RPMI8226 (cell line): ENCODE measurements at places on chromosomes 11 and 22.
A peak's percentile ranks its signal among the peaks of the same experiment; 100 is the strongest.

DNA sequence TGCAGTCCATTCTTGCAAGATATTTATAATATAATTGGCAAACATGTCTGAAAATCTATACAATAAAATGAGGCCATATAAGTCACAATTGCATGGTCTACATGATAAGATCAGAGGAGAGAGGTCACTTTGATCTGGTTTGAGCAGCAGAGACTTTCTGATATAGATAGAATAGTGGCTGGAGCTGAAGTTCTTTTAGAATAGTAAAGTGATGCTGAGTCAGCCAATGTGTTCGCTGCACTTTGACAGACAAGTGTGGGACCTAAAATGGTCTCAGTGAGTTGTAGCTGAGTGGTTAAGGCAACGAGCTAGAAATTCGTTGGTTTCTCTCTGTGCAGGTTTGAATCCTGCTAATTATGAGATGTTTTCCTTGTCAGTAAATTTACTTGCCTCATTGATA lies 257.0 kb upstream of the C11orf87 start:
- DNase-seq: peak; percentile 23

DNA sequence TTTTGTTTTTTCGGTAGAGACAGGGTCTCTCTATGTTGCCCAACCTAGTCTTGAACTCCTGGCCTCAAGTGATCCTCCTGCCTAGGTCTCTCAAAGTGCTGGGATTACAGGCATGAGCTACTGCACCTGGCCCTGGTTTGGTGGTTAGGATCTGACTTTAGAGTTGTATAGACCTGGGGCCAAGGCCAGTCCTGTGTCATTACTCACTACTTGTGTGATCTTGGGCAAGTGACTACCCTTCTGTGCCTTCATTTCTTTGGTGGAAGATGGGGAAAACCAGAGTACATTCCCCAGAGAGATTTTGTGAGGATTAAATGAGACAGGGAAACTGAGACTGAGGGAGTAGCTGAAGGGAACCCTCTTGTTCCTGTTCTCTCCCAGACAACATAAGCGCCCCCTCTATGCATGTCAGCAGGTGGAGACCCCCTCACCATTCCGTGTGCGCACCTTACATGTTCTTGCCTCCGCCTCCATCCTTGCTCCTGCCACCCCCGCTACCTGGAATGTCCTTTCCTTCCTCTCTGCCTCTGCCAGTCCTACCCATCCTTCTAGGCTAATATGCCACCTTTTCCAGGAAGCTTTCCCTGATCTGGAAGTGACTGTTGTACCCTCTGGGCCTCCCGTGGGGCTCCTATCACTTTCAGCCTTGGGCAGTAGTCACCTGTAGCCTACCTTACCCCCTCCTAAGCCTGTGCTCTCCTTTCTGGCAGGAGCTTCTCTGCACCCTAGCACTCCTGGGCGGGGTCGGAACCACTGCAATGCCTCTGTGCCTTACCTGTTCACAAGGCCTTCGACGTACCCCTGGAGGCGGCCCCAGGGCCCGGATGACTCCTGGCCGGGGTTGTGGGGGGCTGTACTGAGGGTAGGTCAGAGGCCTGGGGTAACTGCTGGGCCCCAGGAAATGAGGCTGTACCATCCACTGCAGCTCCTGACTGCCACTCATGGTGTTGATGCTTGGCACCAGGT lies 3.9 kb downstream of the FOSL1 start:
- DNase-seq: no peak

DNA sequence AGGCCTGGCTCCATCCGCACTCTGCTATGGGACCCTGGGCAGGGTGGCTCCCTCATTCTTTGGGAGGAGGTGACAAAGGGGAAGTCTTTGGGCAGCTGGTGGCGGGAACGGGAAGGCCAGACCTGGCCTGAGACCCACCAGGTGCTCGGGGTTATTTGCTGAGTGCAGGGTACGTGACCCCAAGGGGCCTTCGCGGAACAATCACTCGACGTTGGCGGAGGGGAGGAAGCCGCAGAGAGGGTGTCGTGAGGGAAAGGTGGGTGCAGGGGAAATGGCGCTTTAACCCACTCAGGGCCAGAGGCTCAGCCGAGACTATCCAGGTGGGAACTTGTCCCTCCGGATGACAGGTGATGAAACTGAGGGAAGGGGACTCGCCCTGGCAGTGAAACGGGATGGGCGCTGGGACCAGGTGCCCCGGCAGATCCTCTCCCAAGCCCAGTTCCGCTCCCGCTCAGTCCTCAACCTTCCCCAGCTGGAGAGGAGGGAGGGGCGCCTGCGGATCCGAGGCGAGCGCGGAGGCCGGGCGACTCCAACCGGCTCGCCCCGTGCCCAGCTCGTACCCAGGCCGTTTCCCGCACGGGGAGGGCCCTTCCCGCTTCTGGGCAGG lies 911 bp downstream of the A4GALT start:
- no peak for DNase-seq

- DNase-seq: peak; percentile 54
These were observed 67.1 kb downstream of the CD82 start for GRCh38 chr11:44632466-44633123.

GRCh38 chr11:119727523-119728151 lies 1.4 kb downstream of the NECTIN1 start:
- DNase-seq: peak; percentile 46

GRCh38 chr11:35974882-35975589 lies 31.2 kb downstream of the LDLRAD3 start:
- no peak for DNase-seq

GRCh38 chr11:112885744-112886433 lies 75.3 kb upstream of the NCAM1 start:
- DNase-seq: no peak

- DNase-seq: no peak
These were observed 87.7 kb upstream of the BARX2 start for GRCh38 chr11:129287920-129288319.

GRCh38 chr22:18023509-18024275 lies 669 bp downstream of the MICAL3 start:
- DNase-seq: no peak

GRCh38 chr11:74694136-74694930 lies 36.9 kb downstream of the CHRDL2 start:
- DNase-seq: no peak

- DNase-seq: no peak
These were observed 263.9 kb upstream of the SESN3 start for GRCh38 chr11:95494856-95495255.

GRCh38 chr11:57432149-57432561 lies 5.2 kb upstream of the SLC43A3 start:
- DNase-seq: no peak

DNA sequence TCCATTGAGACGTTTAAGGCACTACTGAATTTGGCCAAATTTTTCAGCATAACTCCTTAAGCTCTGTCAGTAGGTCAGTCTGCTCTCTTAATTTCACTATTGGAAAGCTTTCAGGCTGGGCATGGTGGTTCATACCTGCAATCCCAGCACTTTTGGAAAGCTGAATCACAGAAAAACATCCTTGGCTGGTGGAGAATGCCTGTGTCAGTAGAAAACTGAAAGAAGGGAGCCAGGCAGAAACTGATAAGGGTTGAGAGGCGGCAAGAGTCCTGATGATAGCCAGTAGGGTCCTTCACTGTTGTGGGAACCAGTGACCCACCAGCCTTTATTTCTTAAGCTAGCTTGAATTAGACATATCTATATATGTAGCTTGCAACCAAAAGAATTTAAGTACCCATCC lies 22.6 kb downstream of the NEU3 start:
- DNase-seq: no peak

- DNase-seq: no peak
These were observed 433.2 kb downstream of the MIAT start for GRCh38 chr22:27090611-27091011.

DNA sequence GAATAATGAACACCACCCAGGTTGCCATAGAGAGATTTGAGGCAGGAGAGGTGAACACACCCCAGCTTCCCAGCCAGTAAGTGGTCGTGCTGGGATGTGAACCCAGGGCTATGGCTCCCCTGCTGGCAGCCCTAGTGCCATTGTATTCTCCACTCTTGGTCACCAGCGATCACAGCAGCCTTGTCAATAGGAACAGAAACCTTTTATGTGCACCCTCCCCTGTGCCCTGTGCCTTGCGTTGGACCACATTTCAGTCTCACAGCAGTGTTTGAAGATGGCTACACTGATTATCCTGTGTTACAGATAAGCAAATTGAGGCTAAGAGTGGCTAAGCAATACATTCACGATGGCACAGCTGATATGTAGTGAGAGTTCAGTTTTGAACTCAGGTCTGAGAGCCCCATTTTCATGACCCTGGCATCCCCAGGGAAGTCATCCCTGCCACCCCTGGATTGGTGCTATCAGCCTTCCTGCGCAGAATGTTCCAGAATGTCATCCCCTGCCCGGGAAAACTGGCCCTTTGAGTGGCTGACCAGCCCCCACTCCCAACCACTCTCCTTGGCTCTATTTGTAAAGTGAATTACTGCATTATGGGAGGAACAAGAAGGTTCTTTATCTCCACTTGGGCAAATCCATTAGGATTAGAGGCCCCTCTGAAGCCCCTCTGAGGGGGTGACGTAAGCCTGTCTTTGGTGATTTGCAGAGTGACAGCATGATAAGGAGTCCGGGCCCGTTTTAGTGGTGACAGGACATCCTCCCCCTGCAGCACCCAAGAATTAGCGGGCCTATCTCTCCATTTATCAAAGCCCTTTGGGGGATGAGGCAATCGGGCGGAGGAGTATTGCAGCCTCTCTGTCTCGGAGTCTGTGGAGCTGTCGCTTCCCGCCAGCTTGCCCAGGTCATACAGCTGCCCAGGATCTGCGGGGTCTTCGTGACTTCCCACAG lies 30.9 kb downstream of the SMIM38 start:
- no peak for DNase-seq

GRCh38 chr11:17407575-17407974 lies 19.1 kb upstream of the KCNJ11 start:
- no peak for DNase-seq

- DNase-seq: peak; percentile 68
These were observed 55.2 kb downstream of the CABIN1 start for GRCh38 chr22:24066260-24066659.

DNA sequence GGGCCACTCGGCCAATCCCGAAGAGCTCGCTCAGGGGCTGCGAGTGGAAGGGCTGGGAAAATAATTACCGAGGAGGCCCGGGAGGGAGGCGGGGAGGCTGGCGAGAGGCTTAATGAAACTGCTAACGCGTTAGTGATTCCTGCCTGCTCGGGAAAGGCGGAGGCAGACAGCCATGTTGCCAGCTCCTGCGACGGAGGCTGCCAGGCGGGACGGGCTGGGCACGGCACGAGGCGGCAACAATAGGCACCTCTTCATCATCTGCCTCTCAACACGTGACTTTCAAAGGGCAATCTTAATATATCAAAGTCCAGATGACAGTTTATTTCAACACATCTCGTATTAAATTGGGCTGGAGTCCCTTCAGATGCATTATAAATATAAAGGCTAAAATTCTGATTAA lies 68.0 kb upstream of the TCF20 start:
- DNase-seq: no peak

DNA sequence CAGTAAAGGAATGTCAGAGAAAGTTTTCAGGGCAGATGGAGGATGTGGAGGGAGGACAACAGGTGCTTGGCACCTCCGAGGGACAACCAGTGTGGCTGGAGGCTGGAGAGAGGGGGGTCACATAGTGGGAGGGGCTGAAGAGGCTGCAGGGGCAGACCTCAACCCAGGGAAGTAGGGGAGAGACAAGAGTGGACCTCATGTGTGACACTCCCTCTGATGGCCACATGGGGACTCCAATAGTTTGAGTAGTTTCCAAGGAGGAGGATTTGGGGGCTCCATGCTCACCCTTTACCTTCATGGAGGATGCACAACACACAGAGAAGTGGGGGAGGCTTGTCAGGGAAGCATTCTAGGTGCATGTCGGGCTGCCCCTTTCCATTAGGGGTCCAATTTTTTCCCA lies 35.1 kb upstream of the ASPHD2 start:
- DNase-seq: no peak

DNA sequence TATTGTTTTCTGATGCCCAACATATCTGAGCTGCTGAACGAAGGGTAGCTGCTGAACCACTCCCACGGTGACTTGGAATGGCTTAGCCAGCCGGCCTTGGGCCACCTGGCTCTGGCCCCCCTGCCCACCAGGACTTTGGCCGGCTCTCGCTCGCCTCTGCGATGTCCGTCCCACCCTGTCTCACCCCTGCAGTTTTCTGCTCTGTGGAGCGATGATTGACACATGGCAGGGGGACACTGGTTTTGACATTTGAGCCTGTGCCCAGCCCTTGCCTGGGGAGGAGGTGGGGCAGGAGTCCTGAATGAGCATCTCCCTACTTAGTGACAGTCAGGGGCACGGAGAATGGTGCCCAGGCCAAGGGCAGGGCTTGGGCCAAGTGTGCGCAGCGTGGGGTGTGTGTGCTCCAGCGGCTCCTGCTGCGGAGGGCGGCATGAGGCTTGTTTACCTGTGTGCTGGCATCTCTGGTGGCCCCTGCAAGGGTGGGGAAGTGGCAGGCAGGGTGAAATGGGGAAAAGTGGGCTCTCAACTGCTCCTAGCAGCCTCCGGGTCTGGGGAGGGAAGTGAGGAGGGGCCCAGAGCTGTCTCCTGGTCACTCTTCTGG lies 15.7 kb upstream of the CDKN1C start:
- no peak for DNase-seq

GRCh38 chr22:35657571-35658312 lies 9.5 kb downstream of the APOL6 start:
- no peak for DNase-seq

- no peak for DNase-seq
These were observed 49.9 kb upstream of the SLC22A12 start for GRCh38 chr11:64541131-64541530.

- DNase-seq: no peak
These were observed 39.4 kb upstream of the RTL6 start for GRCh38 chr22:44537467-44537866.

GRCh38 chr11:22752908-22753310 lies 76.7 kb downstream of the SVIP start:
- DNase-seq: peak; percentile 64

- peak; percentile 45 for DNase-seq
These were observed 60.4 kb upstream of the HSPA8 start for GRCh38 chr11:123122341-123122740.

DNA sequence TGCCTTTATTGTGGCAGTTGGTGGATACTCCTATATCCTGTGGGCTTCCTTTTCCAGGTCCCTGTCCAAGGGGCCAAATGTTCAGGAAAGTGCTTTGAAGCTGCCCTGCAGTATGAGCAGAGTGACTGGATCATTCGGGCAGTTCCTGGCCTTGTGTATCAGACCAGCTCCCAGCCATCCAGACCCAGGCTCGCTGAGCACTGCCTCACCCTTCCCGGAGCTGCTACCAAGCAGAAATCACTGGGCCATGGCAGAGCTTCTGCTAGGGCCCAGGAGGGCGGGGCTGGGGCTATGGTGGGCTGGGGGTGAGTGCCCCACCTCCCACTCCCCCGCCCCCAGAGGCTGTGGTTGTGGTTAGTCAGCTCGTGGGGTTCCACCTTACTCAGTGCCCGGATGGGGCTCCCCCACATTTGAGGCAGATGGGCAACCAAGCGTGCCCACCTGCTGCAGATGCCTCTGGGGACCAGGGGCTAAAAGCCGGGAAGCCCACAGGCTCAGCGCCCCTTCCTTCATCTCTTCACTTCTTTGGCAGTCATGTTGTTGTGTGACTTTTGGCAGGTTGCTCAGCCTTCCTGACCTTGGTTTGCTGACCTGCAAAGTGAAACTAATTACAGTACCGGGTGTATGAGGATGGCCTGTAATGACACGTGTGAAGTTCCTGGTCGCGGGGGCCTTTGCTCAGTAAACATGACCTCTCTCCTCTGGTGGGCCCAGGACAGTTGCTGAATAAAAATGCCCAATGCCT lies 2.1 kb upstream of the LRRC32 start:
- peak; percentile 81 for DNase-seq

GRCh38 chr11:60563553-60564235 lies 48.5 kb downstream of the MS4A13 start:
- DNase-seq: no peak
